RPMI8226 (cell line): ENCODE measurements at places on chromosomes 12 and 14.
A peak's percentile ranks its signal among the peaks of the same experiment; 100 is the strongest.

DNA sequence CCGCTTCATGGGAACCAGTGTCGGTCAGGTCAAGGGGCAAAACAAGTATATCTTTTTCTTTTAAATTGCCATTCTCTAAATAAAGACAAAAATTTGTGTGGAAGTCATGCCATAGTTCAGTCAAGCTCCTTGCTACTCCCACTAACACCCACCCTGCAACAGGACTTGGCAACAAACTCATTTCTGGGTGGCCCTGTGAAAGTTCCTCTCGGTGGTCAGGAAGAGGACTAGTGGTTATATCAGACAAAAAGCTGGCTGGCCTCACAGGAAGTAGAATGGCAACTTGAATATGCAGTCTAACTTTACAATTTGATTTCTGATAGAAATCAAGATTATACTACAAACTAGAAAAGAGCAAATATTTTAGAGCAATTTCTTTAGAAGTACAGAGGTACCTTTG lies 11.2 kb downstream of the DHRS7 start:
- no peak for DNase-seq

DNA sequence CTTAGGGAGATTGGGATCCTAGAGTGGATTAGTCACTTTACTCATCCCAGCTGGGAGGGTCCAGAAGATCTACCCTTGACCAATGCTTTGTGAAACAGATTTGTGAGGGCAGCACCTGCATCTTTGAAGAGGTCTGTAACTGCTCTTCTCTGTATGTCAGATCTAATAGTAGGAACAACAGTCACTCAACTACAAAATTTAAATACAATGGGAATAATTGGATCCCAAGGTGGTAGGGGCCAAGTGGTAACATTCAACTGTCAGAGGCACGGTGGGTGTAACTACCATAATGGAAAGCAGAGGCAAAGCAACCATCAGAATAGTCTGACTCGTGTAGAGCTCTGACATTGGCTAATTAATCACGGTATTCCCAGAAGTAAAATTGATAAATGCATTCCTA lies 55.8 kb downstream of the ITPR2 start:
- DNase-seq: no peak

- DNase-seq: no peak
Measured at GRCh38 chr12:29547151-29547632, 49.7 kb upstream of the OVCH1 start.

GRCh38 chr12:1184402-1184801 lies 193.4 kb downstream of the ERC1 start:
- no peak for DNase-seq

DNA sequence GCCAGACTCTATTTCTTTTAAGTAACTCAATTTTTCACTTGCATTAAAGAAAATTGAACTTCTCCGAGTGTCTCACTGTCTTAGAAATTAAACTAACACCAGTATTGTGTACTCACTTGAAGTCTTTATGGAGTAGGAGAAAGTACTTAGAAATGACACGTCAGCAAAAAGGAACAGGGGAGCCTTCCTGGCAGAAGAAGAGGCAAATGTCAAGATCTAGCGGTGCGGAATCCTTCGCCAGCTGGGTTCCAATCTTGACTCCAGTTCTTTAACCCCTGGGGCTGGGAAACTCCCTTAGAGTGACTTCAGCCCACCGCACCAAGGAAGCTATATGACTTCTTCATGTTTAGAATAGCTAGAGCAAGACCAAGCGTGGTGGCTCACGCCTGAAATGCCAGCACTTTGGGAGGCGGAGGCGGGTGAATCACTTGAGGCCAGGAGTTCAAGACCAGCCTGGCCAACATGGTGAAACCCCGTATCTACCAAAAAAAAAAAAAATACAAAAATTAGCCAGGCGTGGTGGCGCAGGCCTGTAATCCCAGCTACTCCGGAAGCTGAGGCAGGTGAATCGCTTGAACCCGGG lies 34.4 kb downstream of the WBP11 start:
- peak; percentile 63 for DNase-seq

DNA sequence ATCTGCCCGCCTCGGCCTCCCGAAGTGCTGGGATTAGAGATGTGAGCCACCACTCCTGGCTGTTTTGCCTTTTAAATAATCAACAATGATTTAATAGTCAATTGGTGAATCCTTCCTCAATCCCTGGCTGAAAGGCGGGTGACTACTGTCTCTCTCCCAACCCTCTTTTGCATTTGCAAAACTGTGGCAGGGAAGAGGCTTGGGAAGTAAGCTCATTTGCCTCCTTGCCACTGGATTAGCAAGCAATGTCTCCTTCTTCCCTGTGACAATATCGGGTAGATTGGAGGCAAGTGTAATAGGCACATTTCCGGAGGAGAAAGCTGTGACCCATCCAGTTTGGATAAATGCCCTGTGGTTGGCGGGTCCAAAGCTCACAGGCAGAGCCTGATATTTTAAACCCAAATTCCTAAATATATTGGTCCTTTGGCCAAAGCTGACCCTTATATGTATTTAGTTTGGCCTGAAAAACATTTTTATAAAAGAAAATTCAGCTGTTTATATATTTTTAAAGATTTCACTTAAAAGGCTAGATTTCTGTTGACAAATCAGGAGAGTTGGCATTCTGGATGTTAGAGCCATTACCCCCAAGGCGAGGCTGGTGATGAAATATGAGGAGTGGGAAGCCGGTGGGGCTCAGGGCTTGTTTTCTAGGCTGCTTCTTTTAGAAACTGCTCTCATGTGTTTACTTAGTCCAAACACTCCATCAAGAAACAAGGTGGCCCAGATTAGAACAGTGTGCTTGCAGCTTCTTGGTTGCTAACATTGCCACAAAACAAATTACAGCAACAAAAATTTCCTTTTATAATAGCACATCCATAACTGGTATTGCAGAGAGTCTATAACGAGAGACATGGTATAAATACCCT lies 646.9 kb upstream of the TMEM132C start:
- DNase-seq: no peak

- peak; percentile 15 for DNase-seq
Measured at GRCh38 chr14:77098529-77099353, 683 bp downstream of the CIPC start.

DNA sequence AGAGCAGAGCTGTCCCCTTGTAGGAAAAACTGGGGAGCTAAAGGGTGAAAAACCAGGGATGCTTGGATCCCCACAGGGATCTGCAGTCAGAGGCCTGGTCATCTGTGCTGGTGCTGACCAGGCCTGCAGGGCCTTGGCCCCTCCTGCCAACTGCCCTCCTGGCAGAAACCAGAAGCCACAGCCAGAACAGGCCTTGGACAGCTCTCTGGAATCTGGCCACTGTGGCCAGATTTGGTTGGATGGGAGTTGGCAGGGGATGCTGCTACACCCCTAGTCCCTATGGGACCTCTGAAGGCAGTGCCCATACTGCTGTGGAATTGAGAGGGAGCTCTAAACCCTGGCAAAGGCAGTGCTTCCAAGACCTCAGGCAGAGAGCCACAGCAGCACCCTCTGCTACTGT lies 9.2 kb upstream of the GPX2 start:
- DNase-seq: no peak

DNA sequence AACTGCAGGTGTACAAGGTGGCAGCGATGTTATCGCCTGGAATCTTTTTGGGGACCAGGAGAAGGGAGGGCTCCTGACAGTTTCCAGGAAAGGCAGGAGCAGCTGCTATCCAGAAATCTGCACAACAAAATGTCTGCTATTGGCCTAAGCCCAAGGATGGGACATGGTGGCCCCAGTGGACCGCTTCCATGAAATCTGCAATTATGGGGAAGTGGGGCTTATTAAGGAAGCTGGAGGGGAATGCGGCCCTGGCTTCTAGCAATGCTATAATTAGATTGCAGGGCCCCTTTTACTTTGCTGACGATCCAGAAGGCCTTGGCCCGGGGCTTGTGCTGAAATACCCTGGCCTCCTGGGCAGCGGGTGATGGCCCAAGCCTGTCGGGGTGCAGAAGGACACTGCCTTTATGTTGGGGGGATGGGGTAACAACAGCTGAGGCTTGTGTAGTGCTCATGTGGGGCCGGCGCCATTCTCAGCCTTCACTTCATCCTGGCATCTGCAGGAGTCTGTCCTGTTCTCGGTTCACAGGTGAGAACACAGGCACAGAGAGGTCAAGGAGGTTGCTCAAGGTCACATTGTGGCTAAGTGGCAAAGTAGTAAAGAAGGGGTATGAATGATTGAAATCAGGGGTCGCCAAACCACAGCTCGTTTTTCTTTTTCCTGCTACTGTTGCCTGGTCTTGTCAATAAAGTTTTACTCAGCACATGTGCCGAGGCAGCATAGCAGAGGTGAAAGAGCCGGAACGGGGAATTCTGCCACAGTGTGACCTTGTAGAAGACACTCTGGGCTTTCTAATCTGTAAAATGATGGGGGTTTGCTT lies 153.5 kb downstream of the RBM19 start:
- no peak for DNase-seq

- DNase-seq: no peak
Measured at GRCh38 chr12:104886418-104887401, 71.4 kb downstream of the SLC41A2 start.

GRCh38 chr12:13428538-13429265 lies 232.2 kb downstream of the EMP1 start:
- no peak for DNase-seq

DNA sequence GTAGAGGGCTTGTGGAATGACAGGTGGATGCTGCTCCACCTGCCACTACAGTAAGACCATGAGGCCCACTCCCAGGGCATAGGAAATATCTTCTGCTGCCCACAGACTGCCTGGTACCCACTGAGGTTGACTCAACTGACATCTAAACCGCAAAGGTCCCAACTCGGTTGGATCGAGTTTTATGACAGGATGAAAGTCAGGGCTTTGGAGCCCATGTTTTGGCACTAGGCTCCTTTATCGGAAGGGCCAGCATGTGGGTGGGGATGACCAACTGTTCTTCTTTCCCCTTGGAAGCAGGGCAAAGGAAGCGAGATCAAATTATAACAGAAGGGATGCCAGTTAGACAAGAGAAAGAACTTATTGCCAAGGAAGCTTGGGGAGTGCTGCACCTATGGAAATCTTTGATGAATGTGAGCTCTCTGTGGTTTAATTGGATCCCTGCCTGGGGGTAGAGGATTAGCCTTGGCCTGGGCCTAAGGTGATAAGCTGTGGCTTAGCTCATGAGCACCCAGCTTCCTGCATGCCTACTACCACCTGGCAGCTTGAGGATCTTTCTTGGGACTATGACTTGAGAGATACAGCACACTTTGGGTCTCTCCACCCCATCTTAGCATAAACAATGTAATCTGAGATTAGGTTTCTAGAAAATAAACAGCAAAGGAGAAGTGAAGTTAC lies 121.8 kb downstream of the KCNA5 start:
- no peak for DNase-seq
